Urothelium cell line (cell line): ENCODE measurements at places on chromosomes 1 and 21.

- peak; percentile 65 for DNase-seq
Measured at GRCh38 chr1:201696217-201696761, 132.7 kb upstream of the IPO9 start.

DNA sequence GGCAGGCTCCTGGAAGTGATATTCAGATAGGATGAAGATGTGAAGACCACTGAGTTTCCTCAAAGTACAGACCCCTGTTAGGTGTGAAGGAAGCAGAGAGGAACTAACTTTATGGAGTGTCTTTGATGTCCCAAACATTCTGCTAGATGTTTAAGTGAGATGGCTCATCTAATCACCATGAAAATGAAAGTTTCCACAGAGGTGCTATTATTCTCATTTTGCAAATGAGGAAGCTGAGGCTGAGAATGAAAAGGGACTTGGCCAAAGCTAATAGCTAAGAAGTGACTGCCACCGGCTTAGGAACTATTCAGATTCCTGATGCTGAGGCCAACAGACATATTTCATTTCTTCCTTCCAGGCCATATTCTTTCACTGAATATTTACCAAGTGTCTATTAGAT is 45.9 kb upstream of the WLS start:
- no peak for DNase-seq

- no peak for DNase-seq
Measured at GRCh38 chr1:232302376-232303221, 327.3 kb downstream of the SIPA1L2 start.

GRCh38 chr1:205748403-205749233 is 1.4 kb downstream of the NUCKS1 start:
- peak; percentile 10 for DNase-seq

- DNase-seq, result peak; percentile 48
Measured at GRCh38 chr1:109482791-109483671, 674 bp upstream of the ATXN7L2 start.

DNA sequence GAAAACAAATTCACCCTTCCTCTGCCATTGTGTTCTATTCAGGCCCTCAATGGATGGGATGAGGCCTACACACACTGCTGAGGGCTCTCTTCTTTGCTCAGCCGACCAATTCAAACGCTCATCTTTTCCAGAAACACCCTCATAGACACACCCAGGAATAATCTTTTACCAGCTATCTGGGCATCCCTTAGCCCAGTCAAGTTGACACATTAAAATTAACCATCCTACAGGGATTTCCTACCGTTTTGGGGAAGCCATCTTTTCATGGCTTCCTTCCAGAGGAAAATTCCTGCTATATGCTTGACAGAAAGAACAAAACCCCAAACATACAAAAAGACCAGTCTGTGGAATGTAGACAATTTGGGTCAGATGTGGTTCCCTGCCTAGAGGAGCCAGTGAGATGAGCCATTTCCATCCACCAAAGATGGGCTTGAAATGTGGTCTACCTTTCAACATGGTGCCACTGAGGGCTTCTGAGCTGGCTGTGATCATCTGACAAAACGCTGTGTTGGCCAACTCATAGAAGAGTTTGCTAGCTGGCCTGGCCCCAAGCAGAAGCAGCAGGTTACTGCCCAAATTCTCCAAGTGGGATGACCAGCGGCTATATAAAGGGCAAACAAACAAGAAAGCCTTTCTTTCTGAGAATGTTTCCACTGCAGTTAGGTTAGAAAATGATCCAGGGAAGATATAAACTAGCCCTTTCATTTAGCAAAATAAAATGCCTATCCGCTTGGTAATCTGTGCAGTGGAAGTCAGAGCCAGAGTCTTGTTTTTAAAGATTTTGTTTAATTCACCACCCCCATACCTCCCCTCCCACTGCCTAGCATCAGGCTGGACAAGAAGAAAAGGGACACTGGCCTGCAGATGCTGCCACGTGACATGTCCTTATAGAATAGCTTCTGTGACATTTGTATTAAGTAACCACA is 69.1 kb upstream of the MRPS6 start:
- no peak for DNase-seq

DNA sequence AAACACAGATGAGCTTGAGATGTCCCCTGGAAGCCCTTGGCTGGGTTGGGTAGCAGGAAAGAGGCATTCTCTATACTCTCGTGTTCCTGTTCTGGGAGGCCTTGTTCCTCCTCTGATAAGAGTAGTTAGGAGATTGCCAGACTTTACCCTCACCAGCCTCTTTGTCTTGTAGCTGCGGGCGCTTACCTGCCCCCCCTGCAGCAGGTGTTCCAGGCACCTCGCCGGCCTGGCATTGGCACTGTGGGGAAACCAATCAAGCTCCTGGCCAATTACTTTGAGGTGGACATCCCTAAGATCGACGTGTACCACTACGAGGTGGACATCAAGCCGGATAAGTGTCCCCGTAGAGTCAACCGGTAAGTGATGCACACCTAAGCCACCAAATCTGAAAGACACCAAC is 5.2 kb downstream of the AGO1 start:
- DNase-seq, result no peak

GRCh38 chr1:182080040-182080439 is 18.5 kb upstream of the ZNF648 start:
- no peak for DNase-seq

- DNase-seq, result no peak
Measured at GRCh38 chr1:54326543-54327385, 79.4 kb downstream of the SSBP3 start.

DNA sequence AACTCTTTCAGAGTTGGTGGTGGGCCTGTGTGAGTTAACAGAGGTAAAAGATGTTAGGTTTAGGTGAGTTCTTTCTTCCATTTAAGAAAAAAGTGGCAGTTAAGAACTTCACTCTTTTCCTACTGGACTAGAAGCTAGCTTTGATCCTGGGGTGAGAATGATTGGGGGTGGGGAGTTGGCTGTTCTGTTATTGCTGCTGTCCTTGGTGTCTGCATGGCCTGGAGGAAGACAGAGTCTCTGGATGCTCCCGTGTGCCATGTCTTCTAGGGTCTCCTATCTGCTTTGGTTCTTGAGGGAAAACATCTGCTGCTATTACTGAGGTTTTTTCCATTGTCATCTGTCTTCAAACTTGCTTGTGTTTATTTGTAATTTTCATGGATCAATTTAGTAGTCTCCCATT is 275.7 kb downstream of the HLX start:
- no peak for DNase-seq

GRCh38 chr1:157566484-157567300 is 14.4 kb upstream of the FCRL5 start:
- no peak for DNase-seq

DNA sequence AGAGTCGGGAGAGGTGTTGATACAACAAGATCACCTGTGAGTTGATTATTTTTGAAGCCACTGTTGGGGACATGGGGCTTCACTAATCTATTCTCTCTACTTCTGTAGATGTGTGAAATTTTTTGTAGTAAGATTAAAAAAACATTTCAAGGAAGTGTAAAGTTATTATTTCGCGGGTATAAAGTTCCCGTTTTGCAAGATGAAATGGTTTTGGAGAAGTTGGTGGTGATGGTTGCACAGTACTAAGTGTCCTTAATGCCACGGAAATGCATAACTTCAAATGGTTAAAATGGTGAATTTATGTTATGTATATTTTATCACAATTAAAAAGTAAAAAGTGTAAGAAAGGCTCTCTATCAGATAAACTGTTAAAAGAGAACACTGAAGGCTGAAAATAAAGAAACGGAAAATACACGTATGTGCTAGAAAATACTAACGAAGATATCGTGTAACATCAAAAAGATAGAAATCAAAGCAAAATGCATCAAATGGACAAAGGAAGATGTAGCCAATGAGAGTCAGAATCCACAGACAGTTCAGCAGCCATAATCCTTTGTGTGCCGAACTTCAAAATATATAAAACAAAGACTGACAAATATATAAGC is 2.9 kb upstream of the ITGB2 start:
- DNase-seq, result no peak

DNA sequence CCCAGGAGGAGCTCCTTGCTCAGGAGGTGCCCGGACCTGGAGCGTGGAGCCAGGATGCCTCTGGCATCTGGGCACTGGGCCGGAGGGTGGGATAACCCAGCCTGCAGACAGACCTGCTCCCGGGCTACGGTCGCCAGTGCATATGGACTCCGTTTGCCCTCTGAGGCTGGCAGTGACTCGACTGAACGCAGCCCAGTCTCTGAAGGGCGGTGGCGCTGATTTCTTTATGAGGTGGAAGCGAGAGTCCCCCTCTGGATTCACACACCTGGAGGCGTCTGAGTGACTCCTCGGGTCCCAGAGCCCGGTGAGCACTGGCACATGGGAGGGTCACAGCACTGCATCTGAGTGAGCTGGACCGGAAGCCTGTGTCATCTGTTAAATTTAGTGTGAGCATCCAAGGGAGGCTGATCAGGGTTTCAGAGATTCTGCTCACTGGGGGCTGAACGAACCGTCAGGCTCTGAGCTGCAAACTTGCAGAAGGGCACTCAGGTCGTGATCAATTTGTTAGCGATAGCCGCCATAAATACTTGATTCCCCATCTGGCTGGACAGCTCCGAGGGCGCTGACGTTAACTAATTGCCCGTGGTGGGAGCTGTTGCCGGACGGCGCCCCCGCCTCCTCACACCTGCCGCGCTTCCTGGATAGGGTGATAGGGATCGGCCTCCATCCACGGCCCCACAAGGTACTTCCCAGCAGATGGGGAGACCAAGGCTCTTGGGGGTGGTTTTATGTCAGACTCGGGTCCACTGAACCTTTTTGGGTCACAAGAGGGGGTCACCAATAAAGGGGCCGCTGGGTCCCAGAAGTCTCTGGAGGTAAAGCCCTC is 60.7 kb upstream of the TTC34 start:
- no peak for DNase-seq

DNA sequence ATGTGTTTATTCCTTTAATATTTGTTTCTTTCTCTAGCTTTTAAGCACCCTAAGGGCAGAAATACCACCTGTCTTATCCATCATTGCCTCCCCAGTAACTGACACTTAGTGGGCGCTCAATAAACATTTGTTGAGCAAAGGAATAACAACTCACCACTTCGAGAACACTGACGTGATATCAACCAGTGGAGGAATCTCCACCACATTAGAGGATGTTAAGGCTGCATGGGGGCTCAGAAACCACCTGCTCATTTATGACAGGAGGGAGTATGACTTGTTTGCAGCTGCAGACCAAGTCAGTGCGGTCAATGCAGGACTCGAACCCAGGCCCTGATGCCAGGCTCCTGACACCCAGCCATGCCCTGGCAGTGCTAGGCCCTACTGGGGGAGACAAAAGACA is 102.6 kb downstream of the MRPL37 start:
- no peak for DNase-seq

DNA sequence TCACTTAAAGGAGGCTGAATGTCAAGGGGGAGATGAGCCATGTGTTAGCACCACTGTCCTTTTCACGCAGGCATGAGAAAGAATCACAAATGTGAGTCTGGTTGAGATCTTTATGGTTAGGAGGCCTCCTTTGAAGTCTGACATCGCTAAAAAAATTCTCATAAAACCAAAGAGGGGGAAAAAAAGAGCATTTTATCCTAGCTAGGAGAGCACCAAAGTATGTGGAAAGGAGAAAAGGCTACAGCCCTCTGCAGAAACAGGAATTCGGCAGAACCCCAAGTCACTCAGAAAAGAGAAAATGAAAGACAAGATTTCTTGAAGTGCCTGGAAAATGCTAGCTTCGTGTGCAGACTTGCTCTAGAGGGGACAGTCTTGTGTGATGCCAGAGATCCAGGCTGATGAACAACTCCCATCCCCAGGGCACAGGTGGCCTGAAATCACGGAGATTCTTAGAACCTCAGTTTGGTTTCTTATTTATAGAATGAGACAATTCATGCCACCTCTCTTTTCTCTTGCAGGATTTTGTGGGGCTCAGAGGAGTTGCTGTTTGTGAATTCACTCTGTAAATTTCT is 61.5 kb downstream of the RUNX1 start:
- DNase-seq, result no peak

GRCh38 chr1:91753878-91754277 is 132.1 kb downstream of the TGFBR3 start:
- no peak for DNase-seq
